ENCODE measurements at places on chromosomes 7 and 10. TPM values are rescaled to one million over a fixed set of nuclear protein-coding genes. Genes with fewer than 3 reads are reported as not detected.
A peak's percentile ranks its signal among the peaks of the same experiment; 100 is the strongest.

DNA sequence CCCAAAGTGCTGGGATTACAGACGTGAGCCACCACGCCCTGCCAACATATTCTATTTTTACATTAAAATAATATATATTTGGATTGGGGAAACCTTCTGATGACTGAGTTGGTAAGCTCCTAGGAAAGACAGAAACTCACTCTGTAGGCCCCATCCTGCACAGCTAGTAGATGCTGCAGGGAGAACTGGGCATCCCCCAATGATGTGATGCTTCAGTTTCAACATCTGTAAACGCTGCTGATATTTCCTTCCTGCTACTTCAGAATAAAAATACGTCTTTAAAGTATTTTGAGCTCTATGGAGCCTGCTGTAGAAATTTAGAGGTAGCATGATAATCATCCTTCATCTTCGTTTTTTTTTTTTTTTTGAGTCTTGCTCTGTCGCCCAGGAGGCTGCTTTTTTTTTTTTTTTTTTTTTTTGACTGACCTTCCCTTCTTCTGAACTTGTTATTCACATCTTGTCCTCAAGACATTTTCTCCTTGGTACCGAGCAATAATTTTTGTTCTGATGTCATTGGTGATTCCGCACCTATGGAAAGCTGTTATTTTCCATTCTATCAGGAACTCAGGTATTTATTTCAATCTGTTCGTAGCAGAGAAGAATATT is 21.8 kb upstream of the INPP5F start:
- DNase-seq: no peak

GRCh38 chr10:116761883-116762282 is 19.5 kb upstream of the HSPA12A start:
- no peak for DNase-seq

The KLF14 gene
- 0.60 TPM for total RNA-seq

The STEAP4 gene
- 0.29 TPM for total RNA-seq

GRCh38 chr10:60629332-60629731 is 148.9 kb upstream of the CDK1 start:
- DNase-seq: no peak

DNA sequence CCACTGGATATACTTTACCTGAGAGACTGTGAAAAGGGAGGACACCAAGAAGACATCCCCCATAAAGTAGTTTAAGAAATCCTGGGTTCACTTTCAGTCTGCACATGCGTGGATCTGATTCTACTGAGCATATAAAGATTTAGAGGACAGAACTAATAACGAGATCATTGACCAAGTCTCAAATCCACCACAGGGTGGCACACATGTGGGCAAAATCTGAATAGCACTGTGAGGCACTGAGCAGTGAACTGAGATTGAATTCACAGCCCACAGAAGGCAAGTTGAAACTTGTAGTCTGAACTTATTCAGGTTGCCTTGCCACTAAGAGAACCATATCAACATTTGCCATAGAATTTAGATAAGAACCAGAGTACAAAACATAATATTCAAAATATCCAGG is 818.6 kb downstream of the GRID1 start:
- peak; percentile 66 for DNase-seq

GRCh38 chr7:4631380-4632179 is 50.5 kb upstream of the FOXK1 start:
- DNase-seq: peak; percentile 97

- peak; percentile 6 for DNase-seq
Observed at GRCh38 chr7:148699782-148700629, 1.3 kb downstream of the CUL1 start.

The GTF2IRD1 gene
- 54.7 TPM for total RNA-seq

The LIPJ gene
- not detected for total RNA-seq

DNA sequence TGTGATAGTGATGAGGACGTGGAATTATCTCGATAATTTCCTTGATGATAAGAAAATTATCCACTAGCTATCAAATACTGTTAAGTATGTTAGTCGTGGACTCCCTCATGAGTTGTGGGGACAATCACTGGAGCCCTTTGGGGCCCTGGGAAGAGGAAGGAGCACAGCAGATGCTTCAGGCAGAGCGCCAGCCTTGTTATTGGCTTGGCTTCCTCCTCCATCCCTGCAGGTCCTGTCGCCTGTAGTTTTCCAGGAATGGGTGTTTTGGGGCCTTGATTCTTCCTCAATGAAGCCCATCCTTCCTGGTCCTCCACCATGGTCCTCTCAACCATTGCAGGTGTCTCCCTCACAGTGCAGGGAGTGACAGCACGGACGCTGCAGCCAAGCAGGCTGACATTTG is 32.5 kb upstream of the ZNF32 start:
- DNase-seq: no peak

DNA sequence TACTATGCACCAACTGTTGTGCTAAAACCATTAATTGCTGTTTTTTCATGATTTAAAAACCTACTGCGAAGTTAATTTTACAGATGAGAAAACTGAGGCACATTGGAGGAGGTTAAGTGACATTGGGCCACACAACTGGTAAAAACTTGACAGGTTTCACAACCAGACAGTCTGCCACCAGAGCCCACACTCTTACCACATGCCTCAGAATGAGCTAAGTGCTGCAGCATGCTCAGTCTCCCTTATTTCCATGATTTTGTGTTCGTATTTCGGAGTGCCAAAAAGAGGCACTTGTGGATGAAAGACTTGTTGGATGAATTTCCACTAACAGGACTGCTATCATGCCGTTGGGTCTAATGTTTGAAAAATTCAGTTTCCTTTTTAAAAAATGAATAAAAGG is 77.4 kb downstream of the PCLO start:
- DNase-seq: no peak

GRCh38 chr10:132804785-132805426 is 19.0 kb upstream of the NKX6-2 start:
- no peak for DNase-seq

The PAPSS2 gene
- total RNA-seq: 39.3 TPM

DNA sequence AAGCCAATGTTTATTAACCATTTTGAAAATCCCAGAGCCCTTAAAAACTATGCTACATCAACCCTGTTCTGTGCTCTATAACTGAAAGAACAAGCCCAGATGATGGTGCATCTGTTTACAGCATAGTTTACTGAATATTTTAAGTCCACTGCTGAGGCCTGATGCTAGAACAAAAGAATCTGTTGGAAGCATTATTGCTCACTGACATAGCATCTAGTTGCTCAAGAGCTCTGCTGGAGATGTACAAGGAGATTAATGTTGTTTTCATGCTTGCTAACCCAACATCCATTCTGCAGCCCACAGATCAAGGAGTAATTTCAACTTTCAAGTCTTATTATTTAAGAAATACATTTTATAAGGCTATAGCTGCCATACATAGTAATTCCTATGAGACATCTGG is 181.3 kb upstream of the FEZF1 start:
- DNase-seq: no peak

GRCh38 chr10:79397051-79397450 is 48.4 kb downstream of the ZCCHC24 start:
- DNase-seq: no peak

DNA sequence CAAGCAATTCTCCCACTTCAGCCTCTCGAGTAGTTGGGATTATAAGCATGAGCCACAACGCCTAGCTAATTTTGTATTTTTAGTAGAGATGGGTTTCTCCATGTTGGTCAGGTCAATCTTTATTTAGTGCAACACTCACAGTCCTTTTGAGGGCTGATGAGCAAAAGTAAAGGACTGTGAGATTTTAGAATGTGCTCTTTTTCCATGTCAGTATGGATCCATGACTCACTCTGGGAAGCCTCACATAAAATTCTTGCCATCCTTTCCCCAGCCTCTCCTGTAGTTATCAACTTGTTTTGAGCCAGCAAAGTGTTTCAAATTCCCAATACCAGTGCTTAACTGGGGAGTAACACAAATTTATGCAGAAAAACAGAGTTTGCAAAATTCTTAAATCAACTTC is 135.8 kb upstream of the CXCL12 start:
- DNase-seq: no peak

DNA sequence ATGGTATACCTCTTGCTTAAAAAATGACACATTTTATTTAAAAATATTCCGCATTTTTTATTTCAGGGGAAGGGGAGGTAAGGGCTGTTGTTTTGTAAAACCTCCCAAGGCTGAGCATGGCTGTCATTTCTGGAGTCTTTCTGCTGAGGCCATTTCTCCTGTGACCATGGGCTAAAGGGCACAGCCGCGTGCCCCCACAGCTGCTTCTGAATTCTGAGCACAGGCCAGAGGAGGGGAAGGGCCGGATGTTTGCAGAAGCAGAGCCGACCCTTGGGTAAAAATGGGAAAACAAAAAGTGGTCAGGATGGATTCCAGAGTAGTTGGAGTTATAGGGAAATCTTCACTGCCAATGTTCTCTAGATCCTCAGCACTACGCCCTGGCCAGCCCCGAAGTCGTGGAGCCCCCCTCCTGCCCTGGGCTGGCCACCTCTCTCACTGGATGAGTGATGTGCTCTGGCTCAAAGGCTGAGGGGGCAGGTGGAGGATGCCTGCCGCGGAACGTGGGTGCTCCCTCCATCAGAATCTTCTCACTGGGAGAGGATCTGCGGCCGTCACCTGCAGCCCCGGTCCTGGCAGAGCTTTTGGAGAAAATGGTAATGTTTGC is 131.3 kb upstream of the ZEB1 start:
- no peak for DNase-seq

The KIF20B gene
- total RNA-seq: 46.0 TPM

- DNase-seq: no peak
Observed at GRCh38 chr7:75715864-75716263, 22.9 kb downstream of the HIP1 start.

- no peak for DNase-seq
Observed at GRCh38 chr7:12401538-12402364, 1.9 kb downstream of the VWDE start.

The PDIA4 gene
- 228 TPM for total RNA-seq

The NHLRC2 gene
- 29.1 TPM for total RNA-seq

The CYP2C19 gene
- total RNA-seq: not detected

DNA sequence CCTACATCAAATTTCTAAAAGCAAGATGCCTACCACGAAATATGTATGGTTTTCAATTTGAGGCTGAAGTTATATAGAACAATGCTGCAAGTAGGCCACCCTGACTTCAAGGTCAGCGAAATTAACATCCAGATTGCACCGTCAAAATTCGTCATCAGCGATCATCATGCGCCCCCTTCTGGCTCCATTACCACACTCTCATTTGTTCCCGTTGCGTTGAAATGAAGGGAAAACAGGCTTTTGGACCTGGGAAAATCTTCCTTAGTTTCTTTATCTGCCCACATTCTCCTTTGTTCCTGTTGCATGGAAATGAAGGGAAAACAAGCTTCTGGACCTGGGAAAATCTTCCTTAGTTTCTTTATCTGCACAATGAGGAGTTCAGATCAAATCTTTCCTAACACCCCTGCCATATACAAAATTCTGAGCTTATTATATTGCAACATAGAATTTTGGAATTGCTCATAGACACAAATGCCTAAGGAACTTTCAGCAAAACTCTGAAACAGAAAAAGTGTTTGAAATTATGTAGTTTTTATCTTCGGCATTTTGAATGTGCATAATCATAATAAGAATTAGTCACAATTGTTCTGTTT is 98.2 kb upstream of the PRKCQ start:
- peak; percentile 40 for DNase-seq

GRCh38 chr7:3063016-3063753 is 19.5 kb upstream of the CARD11 start:
- DNase-seq: no peak

DNA sequence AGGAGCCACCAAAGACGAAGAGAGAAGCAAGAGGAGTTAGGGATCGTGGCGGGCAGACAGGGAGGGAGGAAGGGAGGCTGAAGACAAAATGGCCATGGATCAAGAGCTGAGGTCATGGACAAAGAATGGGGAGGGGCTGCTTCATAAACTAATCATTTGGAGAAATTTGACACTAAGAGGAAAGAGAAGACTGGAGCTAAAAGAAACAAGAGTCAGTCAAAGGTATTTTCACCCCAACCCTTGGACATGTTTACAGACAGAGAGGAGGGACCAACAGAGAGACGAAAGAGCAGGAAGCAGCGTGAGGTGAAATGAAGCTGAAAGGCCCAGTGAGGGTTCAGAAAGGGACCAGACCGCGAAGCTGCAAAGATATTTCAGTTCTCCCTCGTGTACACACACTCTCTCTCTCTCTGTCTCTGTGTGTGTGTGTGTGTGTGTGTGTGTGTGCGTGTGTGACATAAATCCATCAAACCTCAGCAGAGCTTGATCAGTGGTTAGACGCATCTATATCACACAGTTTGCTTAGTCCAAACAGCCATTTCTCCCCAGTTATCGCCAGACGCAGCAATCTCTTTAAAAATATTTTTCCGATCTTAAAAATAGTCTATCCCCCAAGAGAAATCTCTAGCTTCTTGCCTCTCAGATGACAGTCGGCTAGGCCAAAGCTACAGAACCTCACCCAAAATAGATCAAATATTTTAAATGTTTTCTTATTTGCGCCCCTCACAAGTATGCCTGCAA is 12.5 kb upstream of the CALD1 start:
- no peak for DNase-seq

DNA sequence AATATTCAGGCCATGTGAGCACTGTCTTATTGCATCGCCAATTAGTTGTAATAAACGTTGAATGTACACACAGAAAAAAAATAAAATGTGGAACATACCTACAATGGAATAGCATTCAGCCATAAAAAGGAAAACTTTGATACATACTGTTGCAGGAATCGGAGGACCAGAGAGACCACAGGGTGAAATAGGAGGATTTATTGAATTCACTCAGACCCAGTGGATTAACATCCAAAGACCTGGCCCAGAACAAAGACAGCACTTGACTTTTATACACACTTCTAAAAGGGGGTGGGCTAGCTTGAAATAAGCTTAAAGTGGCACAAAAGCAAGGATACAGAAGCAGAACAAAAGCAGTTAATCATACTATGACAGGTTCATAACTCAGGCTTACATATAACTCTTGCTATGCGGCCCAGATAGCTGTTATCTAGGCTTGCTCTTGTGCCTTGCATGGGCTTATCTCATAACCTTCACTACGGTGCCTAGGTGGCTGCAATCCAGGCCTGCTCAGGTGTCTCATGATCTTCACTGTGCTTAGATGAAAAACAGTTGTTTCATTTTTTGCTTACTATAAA is 292.2 kb upstream of the TAC1 start:
- DNase-seq: no peak

The IFIT1B gene
- total RNA-seq: not detected

DNA sequence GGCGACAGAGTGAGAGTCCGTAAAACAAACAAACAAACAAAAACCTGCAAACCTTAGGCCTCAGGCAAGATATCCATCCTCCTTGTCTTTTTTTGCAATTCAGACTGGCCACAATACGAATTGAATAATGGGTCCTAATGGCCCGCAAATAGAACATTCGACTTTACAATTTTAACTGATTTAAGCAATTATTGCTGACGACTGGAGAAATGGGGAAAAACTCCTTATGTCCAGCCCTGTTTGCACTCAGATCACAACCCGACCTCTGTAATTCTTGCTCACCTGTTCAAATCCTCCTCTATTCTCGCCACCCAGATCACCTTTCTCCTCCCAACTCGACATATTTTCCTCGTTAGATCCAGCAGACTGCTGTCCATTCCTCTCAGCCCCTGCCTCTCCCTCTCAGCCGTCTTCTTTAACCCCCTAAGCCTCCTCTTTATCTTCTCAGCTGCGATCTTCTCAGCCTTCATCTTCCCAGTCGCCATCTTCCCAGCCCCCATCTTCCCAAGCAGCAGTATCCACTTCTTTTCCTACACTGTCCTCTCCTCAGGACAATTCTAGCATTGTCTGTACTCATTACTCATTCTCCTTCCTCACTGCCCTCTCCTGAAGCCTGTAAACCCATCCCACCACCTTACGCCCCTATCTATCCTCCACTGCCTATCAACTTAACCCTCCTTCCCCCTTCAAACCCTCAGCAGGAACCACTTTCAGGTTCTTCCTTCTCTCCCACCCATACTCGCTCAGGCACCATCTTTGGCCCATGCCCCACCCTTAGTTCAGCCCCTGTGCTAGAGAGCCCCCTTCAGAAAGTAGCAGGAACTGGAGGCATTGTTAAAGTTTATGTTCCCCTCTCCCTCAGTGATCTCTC is 61.8 kb downstream of the LRRC17 start:
- no peak for DNase-seq

Measured in A172 (cell line).